ENCODE measurements at places on chromosomes 7 and 10.
A peak's percentile ranks its signal among the peaks of the same experiment; 100 is the strongest.

- DNase-seq = no peak
These were observed 145.6 kb downstream of the PFKFB3 start for GRCh38 chr10:6348096-6348874.

DNA sequence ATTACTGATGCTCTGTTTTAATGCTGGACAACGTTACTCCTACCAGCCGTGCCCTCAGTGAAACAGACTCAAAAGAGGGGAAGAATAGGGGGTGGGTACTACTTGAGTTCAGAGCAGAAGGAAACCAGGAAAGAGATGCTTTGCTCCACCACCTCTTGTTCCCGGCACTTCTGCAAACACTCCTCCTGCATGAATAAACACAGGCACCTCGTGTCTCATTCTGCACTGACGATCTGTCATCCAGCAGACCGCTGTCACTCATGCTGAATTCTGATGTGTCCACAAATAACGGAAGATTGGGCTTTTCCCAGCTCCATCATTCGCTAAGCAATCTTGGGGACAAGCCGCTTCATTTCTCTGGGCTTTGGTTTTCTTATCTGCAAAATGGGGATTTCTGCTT is 26.7 kb downstream of the YWHAG start:
- no peak for DNase-seq

DNA sequence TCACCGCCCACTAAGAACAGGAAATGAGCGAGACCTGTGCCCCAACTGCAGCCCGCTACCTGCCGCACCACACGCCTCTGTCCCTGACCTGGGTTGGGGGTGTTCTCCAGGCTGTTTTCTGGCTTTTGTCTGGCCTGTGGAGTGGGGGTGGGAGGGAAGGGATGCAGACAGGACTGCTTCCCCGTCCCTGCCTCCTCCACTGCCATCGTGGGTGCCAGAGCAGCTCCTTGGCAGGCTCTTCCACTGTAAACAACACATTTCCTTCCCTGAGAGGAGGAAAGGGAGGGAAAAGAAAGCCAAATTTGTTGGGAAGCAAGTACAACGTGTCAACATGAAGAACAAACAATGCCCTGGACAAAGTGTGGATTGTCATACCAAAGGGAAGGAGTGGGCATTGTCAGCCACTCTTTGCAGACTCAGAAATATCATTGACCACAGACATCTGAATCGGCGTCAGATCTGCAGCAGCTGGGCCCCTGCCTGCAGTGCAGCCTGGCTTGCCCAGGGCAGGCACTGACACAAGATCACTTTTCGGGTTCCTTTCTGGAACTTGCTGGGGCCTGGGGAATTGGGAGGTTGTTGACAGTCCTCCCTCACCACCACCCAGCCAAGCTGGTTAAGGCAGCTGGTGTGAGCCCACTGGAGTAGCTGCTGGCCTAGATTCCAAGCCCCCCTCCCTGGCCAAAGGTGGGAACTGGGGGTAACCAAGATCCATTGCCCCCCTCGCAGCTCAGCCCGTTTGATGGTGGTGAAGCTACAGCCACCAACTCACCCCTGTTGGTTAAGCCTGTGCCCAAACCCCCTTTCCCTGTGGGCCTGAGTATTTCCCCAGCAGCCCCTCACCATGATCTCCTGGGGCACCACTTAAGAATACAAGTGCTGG is 22.6 kb upstream of the TRIM8 start:
- DNase-seq = no peak

DNA sequence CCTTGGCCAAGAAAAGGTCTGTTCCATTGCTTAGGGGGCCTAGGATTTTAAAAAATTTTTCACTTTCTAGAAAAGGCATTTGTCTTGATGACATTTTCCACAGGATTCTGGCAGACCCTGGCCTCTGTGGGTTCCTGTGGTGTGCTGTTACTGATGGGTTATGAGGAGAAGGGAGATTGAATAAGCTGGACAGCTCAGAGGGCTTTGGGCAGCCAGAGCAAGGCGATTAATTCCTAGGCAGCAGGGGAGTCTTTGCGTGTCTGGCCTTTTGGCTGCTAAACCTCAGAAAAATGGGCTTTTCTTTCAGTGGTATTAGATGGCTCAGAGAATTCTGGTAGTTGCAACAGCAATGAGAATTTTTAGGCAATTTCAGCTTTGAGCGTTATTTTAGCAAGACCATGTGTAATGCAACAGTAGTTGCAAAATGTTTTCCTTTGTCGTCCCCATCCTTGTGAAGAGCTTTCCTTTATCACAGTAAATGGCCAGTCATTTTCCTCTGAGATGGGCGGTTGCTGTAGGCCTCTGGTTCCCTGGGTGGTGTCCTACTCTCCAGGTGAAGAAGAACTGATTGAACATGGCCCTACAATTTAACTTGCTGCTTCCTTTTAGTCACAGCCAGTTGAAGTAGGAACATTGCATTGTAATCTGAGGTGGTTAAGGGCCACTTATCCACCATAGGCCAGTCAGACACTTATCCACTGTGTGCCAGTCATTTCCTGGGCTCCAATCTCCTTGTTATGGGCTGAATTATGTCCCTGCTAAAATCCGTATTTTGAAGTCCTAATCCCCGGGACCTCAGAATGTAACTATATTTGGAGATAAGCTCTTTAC is 43.2 kb downstream of the SH2D4B start:
- peak; percentile 45 for DNase-seq

DNA sequence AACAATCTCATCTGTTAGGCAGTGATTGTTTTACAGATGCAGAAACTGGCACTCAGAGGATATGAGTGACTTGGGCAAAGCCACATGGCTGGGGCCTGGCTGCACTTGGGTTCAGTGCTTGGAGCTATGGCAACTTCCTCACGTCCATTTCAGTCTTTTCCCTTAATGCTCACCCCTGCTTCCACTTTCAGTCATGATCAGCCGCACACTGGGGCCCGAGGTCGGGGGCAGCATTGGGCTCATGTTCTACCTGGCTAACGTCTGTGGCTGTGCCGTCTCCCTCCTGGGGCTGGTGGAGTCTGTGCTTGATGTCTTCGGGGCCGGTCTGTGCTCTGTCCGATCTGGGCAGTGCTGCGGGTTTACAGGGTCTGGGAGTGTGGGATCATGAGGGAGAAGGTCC is 3.0 kb downstream of the SLC12A9 start:
- no peak for DNase-seq

GRCh38 chr10:6033954-6034353 is 28.2 kb downstream of the IL2RA start:
- no peak for DNase-seq

DNA sequence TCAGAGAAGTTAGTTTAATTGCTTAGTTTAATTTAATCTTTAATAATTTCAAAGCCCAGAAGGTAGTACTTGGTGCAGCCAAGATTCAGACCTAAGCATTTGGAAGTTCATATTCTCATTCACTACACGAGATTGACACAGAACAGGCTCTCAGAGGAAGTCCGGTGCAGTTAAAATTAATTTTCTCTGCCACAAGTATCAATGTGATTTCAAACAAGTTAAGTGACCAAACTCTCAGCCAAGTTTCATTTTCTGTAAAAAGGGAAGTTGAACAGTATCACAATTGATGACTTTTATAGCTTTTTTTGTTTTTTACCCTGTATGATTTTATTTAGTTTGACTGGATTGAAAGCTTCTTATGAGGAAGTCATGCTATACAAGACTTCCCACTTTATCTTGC is 1494.9 kb upstream of the LRRTM3 start:
- DNase-seq = no peak

GRCh38 chr7:101173752-101174244 is 6.3 kb downstream of the NAT16 start:
- no peak for DNase-seq

- DNase-seq = no peak
These were observed 84.5 kb downstream of the AOAH start for GRCh38 chr7:36639826-36640225.

GRCh38 chr7:116382375-116382774 is 117.2 kb upstream of the CAV2 start:
- no peak for DNase-seq

DNA sequence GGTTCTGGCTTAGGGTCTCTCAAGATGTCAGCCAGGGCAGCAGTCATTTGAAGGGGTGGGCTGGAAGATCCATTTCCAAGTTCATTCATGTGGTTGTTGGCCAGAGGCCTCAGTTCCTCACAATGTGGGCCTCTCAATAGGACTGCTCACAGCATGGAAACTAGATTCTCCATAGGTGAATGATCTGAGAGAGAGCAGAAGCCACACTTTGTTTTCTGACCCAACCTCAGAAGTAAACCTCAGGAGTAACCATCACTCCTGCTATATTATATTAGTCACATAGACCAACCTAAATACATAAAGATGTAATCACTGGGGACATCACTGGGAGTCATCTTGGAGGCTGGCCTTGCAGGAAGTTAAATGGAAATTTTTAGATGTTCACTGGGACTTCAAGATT is 42.2 kb downstream of the GBF1 start:
- DNase-seq = no peak

DNA sequence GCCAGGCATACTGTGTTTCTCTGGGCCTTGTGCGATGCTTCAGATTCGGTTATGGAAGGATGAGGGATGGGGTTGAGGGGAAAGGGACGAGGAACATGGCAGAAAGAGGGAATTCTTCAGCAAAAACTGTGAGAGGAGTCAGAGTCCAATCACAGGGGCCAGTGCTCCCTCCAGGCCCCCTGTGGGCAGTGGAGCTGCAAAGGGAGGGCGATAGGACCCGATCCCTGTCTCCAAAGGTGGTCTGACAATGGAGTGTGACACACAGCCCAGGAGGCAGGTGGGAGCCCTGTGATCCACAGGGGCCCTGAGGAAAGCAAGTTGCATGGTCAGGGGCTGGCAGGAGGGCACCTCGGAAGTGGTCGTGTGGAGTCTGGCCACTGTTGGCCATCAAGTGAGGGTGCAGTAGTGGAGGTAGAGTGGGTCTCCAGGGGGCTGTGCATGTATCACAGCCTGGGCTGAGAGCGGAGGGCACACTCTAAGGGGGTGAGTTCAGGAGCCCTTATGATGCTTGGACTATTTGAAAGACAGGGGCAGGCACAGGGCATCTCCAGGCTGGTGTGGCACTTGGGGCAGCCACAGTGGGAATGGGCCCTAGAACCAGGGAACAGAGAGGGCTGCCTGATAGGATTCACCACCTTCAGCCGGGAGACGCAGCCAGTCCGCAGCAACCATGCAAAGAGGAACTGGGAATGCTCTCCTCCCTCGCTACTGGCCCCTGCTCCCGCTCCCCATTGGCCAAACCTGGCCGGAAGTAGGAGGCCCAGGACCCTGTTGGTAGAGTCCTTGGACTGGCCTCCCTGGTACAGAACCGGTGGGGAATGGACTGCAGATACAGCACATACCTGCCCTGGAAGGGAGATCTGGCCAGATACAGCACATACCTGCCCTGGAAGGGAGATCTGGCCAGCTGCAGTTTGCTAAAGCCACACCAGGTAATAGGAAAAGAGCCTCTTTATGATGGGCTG is 115.9 kb downstream of the ADCY1 start:
- DNase-seq = no peak

DNA sequence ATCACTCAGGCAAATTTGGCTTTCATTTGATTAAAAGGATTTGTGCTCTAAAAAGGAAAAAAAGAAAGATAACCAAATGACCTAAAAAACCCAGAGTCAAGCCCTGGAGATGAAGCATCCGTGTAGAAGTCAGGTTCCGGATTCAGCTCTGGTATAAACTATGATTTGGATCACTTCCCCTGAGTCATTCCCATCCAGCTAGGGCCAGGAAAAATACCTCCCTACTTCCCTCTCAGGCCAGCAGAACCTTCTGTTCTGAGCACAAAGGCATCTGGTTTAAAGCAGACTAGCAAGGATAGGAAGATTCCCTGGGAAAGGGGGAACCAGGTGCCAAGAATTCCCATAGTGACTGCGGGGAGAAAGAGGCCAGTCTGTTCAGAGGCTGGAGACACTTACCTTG is 25.7 kb upstream of the NDST2 start:
- DNase-seq = no peak

DNA sequence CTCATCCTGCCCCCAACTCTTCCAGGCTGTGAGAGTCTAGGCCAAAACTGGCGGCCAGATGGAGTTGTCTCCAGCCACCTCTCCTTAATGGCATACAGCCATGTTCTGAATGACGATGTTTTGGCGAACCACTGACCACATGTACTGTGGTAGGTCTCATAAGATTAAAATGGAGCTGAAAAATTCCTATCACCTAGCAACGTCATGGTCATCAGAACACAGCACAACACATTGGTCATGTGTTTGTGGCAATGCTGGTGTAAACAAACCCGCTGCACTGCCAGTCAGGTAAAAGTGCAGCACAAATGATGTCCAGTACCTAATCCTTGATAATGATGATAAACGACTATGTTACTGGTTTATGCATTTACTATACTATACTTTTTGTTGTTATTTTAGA is 290.0 kb upstream of the MKI67 start:
- DNase-seq = no peak

GRCh38 chr10:12699781-12700556 is 301.5 kb downstream of the CCDC3 start:
- no peak for DNase-seq

DNA sequence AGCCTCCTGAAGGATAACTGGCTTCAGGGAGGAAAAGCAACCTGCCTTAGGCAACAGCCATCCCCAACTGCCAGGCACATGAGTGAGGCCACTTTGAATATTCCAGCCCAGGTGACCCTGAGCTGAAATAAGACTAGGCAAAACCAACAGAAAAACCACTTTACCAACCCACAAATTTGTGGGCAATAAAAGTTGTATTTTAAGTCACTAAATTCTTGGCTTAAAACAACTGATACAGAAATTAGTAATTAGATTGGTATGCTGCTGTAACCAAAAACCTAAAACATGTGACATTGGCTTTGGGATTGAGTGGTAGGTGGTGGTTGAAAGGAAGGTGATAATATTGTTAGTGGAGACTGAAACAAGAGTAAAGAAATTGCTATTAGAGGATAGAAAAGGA is 39.9 kb downstream of the ABCB4 start:
- no peak for DNase-seq

DNA sequence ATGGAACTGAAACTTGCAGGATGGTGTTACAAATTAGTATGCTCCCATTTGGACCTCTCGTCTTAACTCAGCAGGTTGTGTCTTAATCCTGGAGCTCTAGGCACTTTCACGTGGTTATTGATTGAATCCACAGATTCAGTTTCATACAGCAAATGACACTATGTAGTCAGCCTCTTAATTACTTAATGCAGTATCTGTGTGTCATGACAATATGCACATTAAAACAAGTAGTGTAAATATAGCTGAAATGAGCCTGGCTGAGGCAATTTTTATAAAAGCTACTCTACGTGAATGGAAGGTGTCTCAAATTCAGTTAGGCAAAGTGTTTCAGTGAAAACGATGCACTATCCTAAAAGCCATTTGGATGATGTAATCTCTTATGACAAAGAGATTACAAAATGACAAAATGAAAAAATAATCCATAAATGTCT is 86.8 kb downstream of the CD36 start:
- DNase-seq = peak; percentile 21

DNA sequence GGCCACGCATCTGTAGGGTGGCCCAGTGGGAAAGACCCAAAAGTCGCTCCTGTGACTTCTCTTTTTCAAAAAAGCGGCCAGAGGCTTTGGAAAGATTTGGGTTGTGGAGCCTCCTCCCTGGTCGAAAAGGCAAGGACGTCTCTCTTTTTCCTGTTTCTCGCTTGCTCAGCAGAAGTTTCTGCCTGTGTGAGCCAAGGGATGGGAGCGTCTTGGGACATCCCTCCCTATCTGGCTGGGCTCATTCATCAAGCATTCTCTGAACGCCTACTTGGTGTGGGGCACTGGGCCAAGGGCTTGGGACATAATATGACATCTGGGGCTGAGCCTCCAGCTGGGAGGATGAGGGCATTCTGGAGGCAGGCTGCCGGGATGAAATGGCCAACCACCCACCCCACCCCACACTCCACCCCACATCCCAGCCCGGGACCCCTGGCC is 120.9 kb downstream of the C10orf105 start:
- no peak for DNase-seq

- DNase-seq = no peak
These were observed 77.6 kb downstream of the RNF216 start for GRCh38 chr7:5703572-5704533.
